ENCODE measurements at places on chromosomes 2 and 18.

DNA sequence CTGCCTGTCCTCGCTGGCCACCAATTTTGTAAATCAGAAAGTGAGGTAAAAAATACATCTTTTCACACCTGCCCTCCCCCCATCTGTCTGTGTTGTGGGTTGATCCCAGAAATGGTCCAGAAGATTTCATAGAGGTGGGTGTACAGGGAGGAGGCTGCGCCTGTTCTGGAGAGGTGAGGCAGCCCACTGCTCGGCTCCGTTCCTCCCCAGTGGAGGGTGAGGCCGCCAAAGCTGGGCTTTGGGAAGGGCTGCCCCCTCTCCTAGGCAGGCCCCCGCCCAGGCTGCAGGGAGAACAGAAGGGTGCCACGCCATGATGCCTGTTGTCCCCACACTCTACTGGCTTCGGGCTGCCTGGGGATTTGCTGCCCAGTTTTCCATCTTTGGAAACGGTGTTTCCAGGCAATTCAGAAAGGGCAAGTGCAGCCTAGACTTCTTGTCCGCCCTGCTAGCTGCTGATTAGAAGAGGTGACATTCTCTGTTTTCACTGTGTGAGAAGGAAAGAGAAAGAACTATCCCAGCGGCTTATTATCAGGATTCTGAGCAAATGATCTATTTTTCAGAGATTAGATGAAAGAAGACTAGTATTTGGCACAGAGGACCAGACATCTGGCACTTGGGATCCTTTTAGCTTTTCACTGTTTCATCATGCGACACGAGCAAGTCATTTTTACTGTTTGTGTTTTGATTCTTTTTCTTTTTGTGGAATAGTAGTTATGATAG is 18.7 kb downstream of the SMARCAL1 start:
- DNase-seq: no peak

GRCh38 chr2:234437642-234438304 is 59.1 kb downstream of the ARL4C start:
- no peak for DNase-seq

DNA sequence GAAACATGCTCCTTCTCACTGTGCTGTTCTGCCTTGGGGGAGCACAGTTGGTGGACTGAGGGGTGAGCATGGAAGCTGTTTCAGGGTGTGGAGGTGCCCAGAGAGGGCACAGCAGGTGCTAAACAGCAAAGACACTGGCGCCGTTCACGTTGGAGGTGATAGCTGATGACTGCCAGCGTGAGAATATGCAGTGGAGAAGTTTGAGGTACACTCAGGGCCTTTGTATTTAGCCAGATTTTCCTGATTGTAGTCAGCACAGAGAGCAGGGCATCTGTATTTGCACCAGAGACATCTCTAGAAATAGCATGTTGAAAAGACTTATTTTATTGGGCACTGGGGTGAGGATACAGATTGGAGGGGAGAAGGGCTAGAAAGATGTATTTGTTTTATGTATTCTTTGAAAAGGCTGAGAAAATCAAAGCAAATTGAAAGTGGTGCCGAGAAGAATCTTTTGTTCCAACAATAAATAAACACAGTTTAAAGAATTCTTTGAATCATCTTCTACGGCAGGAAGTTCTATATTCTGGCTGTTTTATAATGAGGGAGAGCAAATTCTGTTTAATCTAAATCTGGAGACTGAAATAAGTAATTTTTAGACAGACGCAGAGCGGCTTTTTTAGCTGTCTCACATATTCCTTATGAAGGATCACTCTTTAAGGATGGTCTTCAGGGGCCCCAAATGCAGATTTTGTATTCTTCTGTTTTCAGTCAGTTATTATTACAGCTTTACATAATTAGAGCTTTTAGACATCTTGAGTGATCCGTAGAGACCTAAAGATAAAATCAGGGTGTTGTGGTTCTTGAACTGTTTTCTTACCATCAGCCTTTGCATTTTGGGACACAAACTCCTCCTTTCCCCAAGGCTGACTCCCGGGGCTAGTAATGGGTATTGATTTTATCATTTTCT is 7.1 kb downstream of the ZNF532 start:
- no peak for DNase-seq

GRCh38 chr2:28649481-28650265 is 102.0 kb upstream of the PPP1CB start:
- peak; percentile 69 for DNase-seq

Measured in RPMI7951 (cell line).